ENCODE measurements at places on chromosomes 11 and 22.

DNA sequence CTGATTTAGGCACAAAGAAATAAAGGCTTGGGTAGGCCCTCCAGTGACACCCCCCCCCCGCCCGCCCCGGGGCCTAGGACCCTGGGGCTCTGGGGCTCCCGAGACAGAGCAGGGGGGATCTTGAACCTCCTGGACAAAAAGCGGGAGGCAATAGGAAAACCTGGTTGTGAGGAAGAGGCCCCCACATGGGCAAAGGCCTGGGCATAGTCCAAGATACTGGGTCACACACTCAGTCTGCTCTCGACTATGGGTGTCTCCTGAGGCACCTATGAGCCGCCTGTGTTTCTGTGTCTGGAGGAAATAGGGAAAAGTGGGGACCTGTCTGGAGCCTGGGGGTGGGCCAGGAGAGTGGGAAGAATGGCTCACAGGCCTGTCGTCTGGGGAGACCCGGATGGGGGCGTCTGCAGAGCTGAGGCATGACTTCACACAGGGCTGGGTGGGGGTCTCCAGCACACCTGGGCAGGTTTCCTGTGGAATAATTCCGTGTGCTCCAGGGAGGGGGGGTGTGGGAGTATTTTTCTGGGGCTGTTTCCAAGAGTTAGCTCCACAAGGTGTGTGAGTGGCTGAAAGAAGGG, 2.4 kb upstream of the MN1 start:
- DNase-seq: peak; percentile 29

DNA sequence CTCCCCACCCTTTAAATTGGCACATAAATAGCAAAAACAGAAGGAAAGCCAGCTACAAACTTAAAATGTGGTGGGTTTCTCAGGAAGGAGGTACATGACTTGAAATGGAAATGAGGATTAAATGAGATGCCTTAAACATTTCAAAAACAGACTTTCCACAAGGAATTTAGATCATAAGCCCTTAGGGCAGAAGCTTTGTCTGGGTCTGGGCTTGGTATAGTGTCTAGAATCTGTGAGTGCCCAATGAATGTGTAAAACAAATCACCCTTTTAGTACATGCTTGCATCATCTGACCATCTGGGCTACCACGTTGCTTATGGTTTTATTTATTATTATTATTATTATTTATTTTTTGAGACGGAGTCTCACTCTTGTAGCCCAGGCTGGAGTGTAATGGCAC, 37.1 kb upstream of the CREB3L1 start:
- no peak for DNase-seq

DNA sequence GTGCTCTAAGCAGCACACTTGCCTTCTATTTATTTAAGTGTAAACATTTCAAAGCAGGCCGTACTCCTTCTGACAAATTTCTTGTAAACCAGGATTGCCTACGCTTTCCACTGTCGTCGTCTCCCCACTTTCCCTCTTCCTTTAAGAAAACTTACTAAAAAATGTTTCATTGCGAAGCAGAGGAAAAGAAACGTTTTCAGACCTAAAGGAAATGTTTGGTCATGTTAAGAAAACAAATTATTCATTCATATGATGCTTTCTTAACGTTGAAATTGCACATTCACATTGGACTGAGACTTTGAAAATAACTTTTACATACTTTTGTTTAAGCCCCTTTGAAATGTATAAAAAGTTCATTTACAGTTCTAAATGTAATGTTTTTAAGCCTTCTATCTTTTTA, 106.0 kb downstream of the EMSY start:
- DNase-seq: no peak

- peak; percentile 38 for DNase-seq
Measured at GRCh38 chr22:38353142-38353629, 36.0 kb upstream of the CSNK1E start.

DNA sequence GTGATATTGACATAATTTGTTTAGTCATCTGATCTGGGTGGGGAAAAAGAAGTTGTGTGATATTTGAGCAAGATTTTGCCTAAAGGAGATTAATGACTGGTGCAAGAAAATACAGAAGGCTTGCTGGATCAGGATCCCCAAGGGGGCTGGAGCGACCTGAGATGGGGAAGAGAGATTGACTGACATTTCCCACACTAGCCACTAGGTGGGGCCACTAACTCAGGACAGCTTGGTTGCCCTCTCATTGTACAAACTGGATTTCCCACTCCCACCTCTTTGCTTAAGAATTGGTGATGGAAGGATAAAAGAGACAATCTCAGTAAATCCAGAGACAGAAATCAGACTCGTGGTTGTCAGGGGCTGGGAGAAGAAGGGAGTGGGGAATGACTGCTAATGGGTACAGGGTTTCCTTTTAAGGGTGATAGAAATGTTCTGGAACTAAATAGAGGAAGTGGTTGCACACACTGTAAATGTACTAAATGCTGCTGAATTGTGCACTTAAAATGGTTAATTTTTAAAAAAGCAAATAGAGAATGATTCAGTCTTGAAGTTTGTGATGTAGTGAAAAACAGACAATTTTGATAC, 50.7 kb downstream of the CTTN start:
- DNase-seq: no peak

GRCh38 chr11:101346591-101346990, 217.0 kb upstream of the PGR start:
- no peak for DNase-seq

GRCh38 chr11:19921976-19922688, 209.5 kb downstream of the NAV2 start:
- no peak for DNase-seq

DNA sequence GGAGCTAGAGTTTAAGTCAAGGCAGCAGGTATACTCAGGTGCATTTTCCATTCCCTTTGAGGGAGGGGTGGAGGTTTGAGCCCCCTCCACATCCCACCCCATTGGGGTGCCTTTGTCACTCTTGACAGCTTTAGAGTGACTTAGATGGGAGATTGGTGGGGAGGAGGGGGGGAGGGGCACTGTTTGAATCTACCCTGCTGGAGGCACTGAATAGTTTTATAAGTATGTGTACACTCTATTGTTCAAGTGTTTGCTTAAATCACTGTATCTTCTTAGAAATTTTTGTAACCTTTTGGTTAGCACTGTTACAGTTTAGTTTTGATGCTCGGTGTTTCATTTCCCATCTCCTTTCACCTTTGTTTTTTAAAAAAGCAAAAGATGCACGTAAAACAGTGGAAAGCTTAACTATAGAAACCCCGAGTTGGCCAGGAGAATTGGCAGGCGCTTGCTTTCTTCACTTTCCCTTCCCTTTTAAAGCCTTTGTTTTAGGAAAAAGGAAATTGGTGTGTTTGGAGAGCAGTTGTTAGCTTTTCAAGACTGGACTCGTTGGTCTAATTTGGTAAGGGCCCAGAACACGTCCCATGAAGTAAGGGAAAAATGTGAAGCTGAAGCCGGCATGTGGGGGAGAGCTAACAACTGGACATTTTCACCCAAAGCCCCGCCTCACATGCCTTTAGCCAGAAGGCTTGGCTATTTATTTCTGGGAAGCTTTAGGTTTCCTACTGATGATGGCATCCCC, 42.8 kb downstream of the TNRC6B start:
- no peak for DNase-seq

DNA sequence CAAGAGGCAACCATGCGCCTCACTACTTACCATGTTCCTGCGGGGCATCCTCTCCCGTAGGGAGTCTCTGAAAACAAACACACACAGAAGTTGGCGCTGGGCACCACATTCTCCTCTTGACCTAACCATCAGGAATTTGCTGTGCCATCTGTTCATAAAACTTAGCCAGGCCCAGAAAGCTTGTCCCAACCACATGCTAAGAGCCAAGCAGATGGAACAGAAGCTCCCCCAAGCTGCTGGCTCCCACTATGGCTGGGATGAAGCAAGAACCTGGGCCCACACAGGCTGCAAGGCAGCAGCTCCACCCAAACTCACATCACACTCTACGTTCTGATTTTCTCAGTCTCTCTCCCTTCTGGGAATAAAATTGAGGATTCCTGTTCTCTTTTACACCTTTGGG, 17.4 kb downstream of the HPS4 start:
- no peak for DNase-seq

DNA sequence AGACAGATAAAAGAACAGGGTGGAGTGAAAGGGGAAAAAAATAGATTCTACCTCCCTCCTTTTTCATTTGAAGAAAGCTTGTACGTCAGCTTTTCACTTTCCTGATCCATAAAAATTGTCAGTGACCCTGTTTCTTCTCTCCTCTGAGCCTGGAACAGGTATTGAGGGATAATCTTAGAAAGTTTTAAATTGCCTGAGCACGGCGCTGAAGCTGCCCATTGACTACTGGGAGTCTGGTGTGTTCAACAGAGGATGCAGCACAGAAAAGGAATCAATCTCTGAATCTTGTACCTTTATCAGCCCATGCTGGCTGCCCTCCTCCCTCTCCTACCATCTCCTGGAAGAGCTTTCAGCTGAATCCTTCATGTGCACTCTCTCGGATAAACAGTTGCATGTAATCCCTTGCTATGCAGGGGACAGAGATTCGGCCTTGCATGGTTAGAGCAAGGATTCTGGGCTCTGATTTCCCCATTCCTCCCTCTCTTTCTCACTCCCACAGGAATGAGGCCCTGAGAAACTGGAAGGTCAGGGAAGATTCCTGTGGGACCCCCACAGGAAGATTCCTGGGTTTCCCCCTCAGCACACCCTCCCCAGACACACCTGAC, 162.4 kb upstream of the SYN3 start:
- DNase-seq: no peak

DNA sequence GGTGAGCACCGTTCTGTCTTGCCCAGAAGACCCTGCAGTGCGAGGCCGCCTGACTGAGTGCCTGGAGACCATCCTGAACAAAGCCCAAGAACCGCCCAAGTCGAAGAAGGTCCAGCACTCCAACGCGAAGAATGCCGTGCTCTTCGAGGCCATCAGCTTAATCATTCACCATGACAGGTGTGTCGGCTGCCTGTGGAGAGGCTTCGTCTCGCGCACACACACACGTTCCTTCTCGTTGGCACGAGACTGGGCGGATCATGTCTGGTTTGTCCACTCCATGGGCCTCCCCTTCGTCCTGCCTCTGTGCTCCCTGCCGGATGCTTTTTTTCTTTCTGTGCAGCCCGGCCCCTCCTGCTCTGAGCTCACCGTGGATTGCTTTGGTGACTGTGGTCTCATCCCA, 51.1 kb downstream of the MUC6 start:
- no peak for DNase-seq

DNA sequence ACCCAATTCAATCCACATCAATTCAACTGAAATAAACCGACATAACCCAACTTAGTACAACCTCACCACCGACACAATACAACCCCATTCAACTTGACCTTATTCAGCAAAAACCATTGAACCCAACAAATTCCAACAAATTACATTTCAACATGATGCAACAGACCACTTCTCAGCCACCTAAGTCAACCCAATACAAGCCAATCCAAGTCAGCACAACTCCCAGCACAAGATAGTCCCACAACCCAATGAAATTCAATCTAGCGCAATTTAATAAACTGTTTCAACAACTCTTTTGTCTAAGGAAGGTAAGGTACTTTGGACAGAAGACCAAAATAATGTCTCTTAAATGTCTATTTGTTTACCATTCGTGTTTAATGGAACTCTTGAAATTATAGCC, 226.0 kb downstream of the MIAT start:
- DNase-seq: no peak

- DNase-seq: no peak
Measured at GRCh38 chr11:15197696-15198095, 83.0 kb downstream of the INSC start.

DNA sequence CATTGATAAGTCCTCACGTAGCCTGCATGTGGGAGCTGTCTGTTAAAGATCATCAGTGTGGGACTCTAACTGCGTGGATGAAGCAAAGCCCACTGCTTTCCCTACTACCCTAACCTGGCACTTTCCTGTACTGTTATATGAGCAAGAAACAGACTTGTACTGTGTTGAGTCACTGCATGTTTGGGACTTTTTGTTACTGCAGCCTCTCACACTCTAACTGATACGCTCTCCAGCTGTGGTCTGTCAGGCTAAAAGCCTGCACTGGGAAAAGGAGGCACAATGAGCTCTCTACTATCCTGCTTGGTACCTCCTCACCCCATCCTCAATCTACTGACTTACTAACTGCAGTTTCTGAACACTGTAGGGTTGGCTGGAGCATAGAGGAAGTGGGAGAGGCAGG, 93.7 kb upstream of the PLET1 start:
- DNase-seq: no peak

DNA sequence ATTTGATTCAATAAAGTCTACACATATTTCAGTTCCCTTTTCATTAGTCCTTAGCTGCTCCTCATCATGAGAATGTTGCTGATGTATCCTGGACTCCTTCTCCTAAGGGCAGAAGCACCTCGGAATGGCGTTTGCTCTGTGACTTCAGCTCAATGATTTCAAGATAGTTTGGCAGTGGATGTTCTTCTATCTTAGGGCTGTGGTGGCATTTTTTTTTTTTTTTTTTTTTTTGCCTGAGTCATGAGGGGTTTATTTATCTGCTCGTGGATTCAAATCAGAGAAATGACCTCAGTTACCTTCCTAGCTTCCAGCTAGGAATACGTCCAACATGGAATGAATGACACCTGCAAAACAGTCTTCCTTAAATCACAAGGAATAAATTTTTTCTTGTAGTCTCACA, 220.0 kb upstream of the ZBED5 start:
- DNase-seq: no peak

DNA sequence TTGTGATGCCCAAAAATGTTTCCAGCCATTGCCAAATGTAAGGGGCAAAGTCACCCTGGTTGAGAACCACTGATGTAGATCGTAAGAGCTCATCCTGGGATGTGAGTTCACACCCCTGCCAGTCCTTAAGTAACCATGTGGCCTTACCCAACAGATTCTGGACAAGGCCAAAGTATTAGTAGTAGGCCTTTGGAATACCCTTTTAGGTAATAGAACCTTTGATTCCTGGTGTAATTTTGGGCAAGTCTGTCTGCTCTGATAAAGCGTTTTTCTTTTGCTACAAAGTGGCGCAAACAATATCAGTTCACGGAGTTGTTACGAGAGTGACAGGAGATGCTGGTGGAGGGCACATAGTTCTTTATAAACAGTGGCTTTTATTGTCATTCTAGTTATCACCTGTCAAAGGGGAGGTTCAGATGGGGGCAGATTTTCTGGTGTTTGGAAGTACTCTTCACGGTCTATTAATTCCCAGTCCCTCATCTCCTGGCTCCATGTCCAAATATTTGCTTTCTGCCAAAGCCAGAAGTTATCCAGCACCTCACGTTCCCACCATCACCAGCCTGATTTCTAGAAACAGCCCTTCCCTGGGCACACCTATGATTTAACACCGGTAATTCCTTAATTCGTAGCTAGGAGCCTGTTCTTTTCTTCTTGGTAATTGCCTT, 73.8 kb upstream of the CRYBB3 start:
- no peak for DNase-seq

DNA sequence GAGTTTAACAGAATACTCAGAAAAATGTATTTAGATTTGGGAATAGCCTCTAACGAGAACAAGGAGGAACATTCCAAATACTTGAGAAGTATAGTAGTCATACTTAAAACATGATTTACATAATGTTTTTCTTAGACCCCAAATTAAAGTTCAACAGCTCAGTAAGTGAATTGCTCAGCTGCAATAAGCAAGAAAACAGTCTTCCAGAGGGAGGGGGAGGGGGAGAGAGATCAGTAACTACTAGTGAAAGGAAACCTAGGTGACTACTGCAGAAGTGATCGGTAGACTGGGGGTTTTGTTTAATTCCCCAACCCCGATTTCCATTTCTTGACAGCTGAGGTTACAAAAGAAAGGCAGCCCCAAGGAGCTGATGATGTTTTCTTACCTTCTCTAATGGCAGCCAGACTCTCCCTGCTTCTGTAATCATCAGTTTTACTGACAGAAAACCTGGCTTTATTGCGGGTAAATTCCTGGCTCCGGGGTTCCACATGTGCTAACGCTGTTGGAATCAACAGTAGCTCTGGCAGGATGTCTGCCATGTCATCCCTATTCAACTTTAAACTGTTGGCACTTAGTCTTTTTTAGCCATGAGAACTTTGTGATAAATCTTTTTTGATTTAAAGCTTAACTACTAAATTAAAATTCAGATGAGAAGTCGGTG, 82.4 kb upstream of the BIRC3 start:
- DNase-seq: no peak

Measured in NCI-H1930 (cell line).